ENCODE measurements at places on chromosomes 3 and 15. TPM values are rescaled to one million over a fixed set of nuclear protein-coding genes. Genes with fewer than 3 reads are reported as not detected.
A peak's percentile ranks its signal among the peaks of the same experiment; 100 is the strongest.

DNA sequence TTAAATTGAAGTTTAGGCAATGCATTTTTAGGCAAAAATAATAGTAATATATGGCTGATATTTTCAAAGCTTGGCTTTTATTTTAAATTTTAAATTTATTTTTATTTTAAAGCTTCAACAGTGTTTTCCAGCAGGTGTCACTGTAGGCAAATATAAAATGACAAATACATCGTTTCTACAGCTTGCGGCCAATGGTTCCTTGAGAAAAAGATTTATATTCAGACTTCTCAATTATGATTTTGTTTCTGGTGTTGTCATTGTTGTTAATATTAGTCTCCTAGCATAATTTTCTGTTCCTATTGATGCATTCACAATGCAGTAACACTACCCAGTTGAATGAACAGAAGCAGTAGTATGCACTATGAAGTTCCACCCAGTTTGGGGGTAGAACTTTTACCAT lies 220.7 kb upstream of the DNAJC19 start:
- H3K36me3 ChIP-seq: no peaks in the 10 kb centered on the region
- H3K4me3 ChIP-seq: no peak overlapping the region
- no peaks in the 10 kb centered on the region for H3K4me1 ChIP-seq
- peaks cover 20% of the 10 kb centered on the region for H3K27me3 ChIP-seq
- DNase-seq: no peak

DNA sequence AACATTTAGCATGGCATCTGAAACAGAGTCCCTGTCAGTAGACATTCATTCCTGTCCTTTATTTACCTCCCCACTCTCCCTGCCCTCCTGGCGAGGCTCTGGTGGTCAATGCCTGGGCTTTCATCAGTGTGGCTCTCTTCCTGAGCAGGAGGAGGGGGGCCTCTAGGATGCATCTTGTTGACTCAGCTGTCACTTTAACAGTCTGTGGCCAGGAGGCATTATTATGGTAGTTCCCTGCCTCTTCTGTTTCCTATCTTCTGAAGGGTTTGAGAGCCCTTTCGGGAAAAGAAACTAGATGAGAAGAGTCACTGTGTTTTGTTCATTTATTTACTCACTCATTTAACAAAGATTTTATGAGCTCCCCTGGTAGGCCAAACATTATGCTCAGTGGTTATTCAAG lies 2.4 kb upstream of the PPP1R14D start:
- H3K4me3 ChIP-seq: no peak overlapping the region
- H3K27ac ChIP-seq: no peak overlapping the region
- peaks cover 8% of the 10 kb centered on the region for H3K27me3 ChIP-seq
- no peak for DNase-seq
- no peaks in the 10 kb centered on the region for H3K36me3 ChIP-seq

DNA sequence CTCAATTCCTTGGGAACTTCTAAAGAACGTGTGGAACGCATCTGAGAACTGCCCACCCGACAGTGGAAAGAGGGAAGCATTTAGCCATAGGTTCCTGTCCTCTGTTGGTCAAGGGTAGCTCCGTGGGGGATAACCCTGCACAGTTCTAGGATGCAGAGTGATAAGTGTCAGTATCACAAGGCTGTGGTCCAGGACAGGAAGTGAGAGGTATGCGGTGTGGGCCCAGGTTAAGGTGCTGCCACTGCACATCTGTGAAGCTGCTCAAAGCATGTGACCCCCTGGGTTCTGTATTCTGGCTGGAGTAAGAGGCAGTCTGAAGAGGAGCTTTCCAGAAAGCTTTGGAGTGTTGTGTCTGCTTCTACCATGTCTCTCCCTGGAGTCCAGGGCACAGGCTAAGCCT lies 51.7 kb upstream of the HES1 start:
- H3K4me3 ChIP-seq: no peak overlapping the region
- H3K27me3 ChIP-seq: peaks cover 17% of the 10 kb centered on the region
- DNase-seq: no peak
- peaks cover 59% of the 10 kb centered on the region for H3K4me1 ChIP-seq
- H3K27ac ChIP-seq: no peak overlapping the region

DNA sequence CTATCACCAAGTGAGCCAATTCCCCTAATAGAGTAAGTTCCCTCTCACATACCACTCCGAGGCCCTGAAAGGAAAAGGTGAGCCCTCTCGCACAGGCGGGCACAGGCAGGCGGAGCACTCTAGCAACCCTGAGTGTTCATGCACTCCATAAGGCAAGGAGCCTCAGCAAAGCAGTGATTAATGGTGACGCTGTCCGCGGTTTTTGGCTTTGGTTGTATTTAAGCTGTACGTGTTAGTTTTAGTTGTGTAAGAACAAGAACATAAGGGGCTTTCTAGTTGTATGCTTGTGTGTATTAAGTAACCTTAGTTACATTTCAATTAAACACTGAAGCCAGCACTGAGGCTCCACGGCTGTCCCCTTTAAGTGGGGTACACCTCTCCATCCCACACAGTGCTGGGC lies 33.1 kb downstream of the KLHL25 start:
- no peak for DNase-seq
- peaks cover 16% of the 10 kb centered on the region for H3K4me1 ChIP-seq
- H3K27me3 ChIP-seq: no peaks in the 10 kb centered on the region
- H3K27ac ChIP-seq: no peak overlapping the region

- no peak overlapping the region for H3K4me3 ChIP-seq
- no peak for DNase-seq
- no peak overlapping the region for H3K27ac ChIP-seq
- no peaks in the 10 kb centered on the region for H3K36me3 ChIP-seq
These were observed 9.2 kb downstream of the PAQR5 start for GRCh38 chr15:69307939-69308338.

- peaks cover 40% of the 10 kb centered on the region for H3K36me3 ChIP-seq
- H3K27me3 ChIP-seq: no peaks in the 10 kb centered on the region
- H3K4me1 ChIP-seq: no peaks in the 10 kb centered on the region
- peak overlapping the region; percentile 65 for H3K27ac ChIP-seq
These were observed 48.7 kb upstream of the CRTC3 start for GRCh38 chr15:90481023-90481422.

Gene LMAN1L
- not detected for total RNA-seq

Gene STAC
- not detected for total RNA-seq

Gene TIGIT
- total RNA-seq: not detected

Gene WDR72
- not detected for total RNA-seq

Gene CHRD
- total RNA-seq: 1.5 TPM

Gene RTF1
- 31.0 TPM for total RNA-seq
